CD4-positive, alpha-beta T cell treated with Interleukin-6 at 100 ng/mL for 8 hours (primary cell): ENCODE measurements at places on chromosomes 3 and 15.

DNA sequence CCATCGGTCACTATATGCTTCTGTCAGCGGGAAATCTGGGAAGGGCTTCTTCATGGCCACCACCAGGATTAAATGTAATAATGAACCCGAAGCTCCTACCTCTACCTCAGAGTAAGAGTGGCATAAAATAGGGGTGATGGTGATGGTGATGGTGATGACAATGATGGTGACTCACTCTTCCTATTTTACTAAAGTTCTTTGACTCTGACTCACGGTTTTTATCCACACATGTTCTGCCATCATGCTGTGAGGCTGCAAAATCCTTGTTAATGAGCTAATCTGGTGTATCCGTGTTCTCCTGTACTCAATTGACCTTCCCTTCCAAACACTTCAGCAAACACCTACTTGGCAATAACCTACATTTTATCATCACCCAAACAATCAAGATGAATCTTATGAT, 18.3 kb upstream of the FOXP1 start:
- DNase-seq, result no peak

GRCh38 chr3:196931828-196932587, 10.3 kb downstream of the NCBP2 start:
- DNase-seq, result no peak

DNA sequence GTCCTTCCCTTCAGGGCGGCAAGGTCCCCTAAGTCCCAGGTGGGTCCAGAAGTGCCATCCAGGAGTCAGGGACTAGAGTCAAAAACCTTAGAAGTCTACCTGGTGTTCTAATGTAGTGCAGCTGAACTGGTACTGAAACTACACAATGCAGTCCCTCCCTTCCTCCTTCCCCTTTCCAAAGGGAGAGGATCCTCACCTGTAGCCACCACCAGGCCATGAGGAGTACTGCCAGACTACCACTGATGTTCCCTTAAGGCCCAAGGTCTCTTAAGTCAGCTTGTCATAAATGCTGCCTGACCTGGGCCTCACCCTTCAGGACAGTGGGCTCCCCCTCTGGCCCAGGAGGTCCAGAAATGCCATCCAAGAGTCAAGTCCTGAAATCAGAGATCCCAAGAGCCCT, 98.9 kb downstream of the ULK4 start:
- no peak for DNase-seq

DNA sequence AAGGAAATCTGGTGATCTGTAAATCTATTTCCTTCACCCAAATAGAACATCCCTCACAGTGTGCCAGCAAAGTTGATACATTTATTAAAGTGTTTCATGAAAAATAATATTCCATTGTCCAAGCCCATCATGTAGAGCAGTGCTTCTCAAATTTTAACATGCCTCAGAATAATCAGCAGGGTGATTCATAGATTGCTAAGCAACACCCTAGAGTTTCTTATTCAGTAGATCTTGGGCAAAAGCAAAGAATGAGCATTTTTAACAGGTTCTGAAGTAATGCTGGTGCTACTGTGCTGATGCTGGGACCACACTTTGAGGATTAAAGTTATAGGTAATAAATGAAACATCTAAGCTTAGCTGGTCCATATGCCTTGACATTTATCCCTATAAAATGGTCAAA, 210.5 kb downstream of the ZIC4 start:
- DNase-seq, result no peak

GRCh38 chr3:42300013-42300412, 34.0 kb upstream of the CCK start:
- DNase-seq, result no peak

DNA sequence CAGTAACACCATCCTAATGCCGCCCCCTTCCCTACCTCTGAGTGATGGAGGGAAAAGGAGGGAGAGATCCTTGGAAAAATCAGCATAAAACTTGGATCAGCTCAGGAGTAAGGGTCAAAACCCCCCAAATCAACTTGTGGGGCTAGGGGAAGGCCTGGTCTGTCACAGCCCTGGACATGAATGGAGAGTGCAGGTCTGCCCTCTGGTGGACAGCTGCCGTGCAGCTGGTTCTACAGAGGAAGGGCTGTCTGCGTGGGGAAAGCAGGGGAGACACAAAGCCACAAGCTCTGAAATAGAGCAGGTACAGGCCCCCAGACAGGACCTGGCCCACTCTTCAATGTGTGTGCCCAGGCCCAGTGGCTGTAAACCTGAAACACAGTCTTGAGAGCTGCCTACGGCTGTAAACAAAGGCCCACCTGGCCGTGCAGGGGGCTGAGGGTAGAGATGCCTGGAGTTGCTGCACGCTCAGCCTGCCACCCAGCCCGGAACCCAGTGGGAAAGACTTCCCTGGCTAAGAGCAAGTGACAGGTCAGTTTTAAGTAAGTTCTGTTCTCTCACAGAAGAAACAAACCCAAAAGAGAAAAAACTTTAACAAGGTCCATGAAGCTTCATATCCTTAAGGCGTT, 16.4 kb downstream of the CLK3 start:
- peak; percentile 39 for DNase-seq

DNA sequence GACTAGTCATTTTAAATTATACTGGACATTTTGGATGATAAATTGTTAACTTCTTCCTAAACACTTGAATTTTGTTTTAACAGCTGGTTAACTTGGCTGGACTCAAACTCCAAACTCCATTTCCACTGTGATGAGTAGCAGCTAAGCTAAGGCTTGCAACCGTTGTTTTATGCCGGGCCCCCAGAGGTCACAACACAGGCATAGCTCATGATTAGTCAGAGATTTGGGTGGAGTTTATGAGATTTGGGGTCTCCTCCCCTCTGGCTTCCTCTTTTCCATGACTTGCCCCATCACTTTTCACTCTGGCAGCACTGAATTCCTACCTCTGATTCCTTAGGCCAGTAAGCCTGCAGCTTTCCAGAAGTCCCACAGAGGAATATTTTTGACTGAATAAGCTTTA, 12.8 kb downstream of the THAP10 start:
- no peak for DNase-seq

GRCh38 chr3:157755233-157755632, 252.0 kb upstream of the VEPH1 start:
- DNase-seq, result no peak

DNA sequence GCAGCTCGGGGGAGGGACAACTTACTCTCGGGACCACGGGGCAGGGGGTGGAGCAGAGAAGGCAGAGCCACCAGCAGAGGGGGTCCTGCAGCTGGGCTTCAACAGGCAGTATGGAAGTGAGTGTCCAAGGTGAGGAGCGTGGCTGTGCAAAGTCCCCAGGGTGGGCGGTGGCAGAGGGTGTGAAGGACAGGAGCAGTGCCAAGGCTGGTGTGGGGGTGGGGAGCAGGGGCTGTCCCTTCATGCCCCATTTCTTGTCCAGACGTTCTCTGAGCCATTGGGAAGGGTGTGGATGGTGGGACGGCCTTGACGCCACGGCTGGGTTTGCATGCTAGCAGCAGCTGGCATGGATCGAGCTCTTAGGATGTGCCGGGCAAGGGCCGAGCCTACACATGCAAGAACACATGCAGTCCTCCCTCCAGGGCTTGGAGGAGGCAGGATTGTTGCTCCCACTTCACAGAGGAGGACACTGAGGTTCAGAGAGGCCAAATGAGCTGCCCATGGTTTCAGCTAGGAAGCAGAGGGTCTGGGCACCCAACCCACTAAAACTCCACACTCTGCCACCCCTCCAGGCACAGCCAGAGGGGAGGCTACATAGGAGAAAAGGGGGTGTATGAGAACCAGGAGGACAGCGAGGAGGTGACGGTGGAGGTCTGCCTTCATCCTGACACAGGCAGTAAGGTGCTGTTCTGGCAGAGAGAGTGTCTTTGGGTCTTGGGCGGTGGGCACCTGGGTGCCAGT, 93.6 kb downstream of the TBC1D2B start:
- no peak for DNase-seq

- no peak for DNase-seq
These were observed 747.7 kb upstream of the CBLB start for GRCh38 chr3:106616556-106616955.

DNA sequence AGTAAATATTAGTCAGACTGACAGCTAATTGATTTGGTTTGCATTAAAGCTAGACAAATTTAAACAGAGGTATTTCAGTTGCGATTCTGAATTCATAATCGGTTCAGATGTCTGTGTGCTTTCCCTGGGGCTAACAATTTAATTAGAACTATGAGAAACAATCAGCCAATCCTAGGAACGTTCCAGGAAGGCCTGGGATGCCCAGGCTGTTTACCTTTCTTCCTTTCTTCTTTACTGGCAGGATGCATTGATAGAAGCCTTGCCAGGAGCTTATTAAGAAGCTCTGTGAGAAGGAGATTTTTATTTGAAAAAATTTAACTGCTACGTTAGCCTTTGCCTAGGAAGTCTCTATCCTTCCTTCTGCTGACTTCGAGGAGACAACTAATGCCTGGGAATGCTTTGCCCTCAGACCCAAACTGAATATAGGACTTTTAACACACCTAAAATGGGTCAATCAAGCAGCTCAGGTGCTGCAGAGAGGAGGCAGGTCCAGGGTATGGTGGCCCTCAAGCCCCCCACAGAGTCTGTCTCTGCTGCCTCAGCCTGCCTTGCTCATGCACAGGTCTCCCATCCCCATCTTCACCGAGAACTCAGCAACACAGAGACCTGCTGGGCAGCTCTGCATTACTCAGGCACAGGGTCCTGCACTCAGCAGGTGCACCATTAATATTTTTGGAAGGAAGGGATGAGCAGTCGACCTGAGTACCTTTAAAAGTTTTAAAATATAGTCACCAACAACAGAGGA, 48.5 kb downstream of the PCSK6 start:
- no peak for DNase-seq

- DNase-seq, result no peak
These were observed 260.8 kb upstream of the LRRN1 start for GRCh38 chr3:3538451-3538850.

DNA sequence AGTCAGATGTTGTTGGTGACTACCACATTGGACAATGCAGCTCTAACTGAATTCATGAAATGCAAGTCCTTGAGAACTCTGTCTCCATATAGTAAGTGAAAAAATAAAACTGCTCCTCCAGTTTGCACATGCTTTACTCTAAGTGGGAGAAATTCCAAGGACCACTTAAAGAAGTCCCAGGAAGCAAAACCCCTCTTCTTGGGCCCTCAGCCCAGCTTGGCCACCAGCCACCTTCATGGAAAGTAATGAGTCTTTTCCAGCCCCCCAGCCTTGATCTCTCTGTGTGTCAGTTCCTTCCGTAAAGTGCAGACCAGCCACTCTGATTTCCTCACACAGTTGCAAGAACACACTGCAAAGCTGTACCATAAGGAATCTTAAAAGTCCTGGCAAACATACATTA, 34.5 kb downstream of the DAPK2 start:
- no peak for DNase-seq

- no peak for DNase-seq
These were observed 1.1 kb downstream of the RBSN start for GRCh38 chr3:15097891-15098290.

DNA sequence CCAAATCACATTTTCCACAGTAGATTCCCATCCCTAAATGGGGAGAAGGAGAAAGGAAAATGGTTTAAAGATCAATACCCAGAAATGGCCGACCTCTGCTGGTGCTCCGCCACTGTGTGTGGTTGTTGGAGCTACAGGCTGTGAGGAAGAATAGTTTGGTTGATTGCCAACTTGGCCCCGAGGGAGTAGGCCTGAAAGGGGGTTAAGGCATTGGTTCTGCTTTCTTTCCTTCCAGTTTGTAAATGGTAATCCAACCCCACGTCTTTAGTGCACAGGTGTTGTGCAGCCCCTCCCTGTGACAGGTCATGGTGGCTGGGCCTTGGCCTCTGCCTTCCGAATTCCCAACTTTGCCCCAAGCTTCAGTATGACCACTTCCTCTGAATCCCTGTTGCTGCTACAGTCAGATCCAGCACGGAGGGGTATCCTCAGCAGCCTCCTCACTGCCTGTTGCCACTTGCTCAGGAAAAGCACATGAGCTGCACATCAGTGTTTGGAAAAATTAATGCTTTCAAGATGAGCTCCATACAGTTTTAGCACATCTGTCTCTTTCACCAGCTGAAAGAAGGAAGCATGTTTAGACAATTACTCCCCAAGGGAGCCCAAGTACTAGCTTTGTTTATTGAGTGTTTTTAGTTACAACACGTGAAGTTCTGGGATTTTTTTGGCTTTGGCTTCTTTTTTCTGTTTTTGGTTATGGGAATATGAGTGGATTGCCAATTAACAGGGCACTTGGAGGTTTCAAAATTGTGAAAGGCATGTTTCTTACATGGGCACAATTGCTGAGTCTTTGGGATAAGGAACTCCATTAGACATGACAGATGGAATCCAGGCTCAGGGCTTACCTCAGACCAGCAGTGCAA, 92.3 kb upstream of the ROPN1 start:
- DNase-seq, result no peak

DNA sequence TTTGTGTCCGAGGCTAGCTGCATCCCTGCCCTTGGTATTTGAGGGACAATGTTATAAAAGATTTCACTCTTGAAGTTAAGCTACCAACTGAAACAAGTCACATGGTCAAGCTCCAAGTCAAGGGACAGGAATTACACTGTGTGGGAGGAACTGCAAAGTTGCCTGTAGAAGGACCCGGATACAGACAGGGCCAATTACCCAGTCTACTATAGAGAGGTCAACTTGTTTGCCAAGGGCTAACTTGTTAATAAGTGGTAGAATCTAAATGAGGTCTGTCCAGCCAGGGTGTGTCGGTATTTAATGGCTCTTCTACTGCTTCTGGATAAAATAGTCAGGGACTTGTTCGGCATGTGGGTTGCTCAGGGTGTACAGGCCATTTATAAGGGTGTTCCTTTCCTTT, 55.7 kb downstream of the PTPRG start:
- no peak for DNase-seq

- DNase-seq, result no peak
These were observed 24.5 kb downstream of the CYFIP1 start for GRCh38 chr15:22955544-22956119.

DNA sequence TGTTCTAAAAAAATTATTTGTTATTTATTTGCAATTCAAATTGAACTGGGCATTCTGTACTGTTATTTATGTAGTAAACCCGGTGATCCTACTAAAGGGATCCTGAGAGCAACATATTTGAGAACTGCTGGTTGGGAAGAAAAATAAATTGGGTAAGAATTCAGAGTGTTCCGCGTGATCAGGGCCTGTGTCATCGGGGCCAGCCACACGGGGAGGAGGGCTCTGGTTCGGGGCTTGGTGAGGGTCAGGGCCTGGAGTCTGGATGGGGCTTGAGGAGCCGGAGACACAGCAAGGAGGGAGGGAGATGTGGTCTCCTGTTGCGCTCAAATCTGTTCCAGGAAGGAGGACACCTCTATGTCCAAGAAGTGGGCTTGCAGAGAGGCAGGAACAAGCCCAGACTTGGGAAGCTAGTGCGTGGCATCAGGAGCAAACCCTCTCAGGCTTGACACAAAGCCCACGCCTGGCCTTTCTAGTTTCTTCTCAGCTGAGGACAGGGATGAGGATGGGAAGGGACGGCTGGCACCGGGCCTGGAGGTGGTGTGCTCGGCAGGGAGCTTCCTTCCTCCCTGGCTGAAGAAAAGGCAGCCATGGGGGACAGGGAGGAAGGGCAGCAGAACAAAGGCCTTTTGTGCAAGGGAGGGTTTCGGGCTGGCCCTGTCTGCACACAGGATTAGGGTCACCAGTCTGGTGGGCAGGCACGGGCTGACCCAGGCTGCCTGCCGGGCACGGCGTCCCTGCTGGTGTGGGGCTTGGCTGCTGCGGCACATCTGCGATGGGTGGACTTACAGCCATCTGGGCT, 22.9 kb upstream of the FBLN2 start:
- no peak for DNase-seq
